ENCODE measurements at places on chromosomes 4 and X.

GRCh38 chrX:41312786-41313185 is 21.2 kb upstream of the DDX3X start:
- DNase-seq = no peak

- DNase-seq = no peak
These were observed 32.3 kb upstream of the OCIAD2 start for GRCh38 chr4:48938831-48939230.

GRCh38 chrX:47596256-47596655 is 14.0 kb downstream of the TIMP1 start:
- DNase-seq = no peak

DNA sequence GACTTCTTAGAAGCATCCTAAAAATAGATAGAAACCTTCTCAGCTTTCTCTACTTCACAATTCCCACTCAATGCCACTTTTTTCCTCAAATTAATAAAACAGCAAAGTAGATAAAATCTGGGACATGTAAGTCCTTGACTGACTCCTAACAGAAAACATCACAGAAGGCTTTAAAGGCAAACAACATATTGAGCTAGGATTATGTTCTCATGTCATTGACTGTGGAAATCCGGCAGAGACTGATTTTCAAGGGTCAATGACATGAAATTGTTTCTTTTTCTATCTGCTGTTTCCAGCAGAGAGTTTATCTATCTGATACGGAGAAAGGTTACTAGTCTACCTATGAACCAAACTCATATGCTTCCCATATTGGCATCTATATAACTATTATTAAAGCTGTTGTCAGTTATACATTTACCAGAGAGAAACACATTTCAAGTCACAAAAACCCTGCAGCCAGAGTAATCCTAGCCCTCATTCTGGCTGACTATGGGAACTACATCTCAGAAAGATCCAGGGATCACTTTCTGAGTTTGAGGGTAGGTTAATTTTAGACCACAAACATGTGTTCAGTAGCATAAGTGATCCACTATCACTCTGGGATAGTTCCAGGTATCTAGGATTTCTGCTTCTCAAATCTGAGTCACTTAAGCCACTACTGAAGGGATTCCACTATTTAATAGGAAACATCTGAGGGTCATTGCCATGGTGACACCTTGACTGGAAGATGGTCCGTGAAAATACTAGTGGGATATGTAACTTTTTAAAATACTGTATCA is 147.6 kb downstream of the PPP3CA start:
- no peak for DNase-seq

- no peak for DNase-seq
These were observed 111.1 kb upstream of the TLL1 start for GRCh38 chr4:165761963-165762362.

DNA sequence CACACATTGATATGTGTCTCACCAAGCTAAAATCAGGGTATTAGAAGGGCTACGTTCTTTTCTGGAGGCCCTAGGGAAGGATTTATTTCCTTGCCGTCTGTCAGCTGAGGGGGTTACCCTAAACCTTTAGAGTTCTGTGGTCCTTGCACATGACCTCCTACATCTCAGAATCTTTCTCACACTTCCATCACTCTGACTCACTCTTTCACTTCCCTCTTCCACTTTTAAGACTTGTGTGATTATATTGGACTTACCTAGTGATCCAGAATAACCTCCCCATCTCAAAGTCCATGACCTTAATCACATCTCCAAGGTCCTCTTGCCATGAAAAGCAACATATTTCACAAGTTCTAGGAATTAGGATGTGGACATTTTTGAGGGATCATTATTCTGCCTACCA is 53.6 kb upstream of the FUNDC1 start:
- DNase-seq = no peak

GRCh38 chr4:17635056-17635455 is 20.6 kb downstream of the MED28 start:
- DNase-seq = no peak

- no peak for DNase-seq
These were observed 116.9 kb downstream of the STPG2 start for GRCh38 chr4:98026362-98026761.

GRCh38 chr4:129111919-129112318 is 16.0 kb downstream of the C4orf33 start:
- DNase-seq = no peak

- no peak for DNase-seq
These were observed 17.7 kb downstream of the GUCY2F start for GRCh38 chrX:109464231-109464630.

DNA sequence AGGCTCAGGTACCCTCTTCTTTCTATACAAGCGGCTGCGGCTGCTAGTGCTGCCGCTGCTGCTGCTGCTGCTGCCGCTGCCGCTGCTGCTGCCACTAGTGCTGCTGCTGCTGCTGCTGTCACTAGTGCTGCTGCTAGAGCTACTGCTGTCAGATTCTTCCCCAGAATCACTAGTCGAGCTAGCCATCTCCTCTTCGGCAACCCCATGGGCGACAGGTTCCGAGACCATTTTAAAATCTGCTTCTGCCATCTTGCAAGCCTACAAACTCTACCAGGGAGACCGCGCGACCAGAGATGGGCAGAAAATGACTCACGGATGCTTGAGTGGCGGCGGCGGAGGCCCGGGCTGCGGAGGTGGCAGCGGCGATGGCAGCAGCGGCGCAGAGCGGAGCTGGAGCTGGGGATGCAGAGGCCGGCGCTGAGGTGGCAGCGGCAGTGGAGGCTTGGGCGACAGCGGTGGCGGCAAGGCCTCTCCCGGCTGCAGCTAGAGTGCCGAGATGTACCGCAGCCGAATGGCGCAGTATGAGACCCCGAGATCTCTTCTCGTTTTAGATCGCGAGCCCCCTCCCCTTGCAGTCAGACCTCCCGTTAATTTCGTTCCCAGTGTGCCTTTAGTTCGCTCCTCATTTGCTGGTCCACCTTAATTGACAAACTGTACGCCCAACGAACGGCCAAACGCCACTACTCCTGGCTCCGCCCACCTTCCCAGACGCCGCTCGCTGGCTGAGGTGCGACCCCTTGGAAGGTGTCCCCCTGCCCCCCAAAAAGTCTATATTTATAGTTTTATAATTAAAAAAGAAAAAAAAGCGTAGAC is at the start of gene NAP1L3:
Gene NAP1L3, minus strand, starts transcription at position 523 of the 813 bp plus-strand sequence. Its CDS starts 274 bp downstream, at position 249.
- peak; percentile 70 for DNase-seq

- no peak for DNase-seq
These were observed 67.7 kb upstream of the H2AZ1 start for GRCh38 chr4:100017637-100018310.

GRCh38 chr4:137655302-137655701 is 123.0 kb upstream of the PCDH18 start:
- no peak for DNase-seq

All from ovary (tissue), 10 donors.